ENCODE measurements at places on chromosomes 7 and 10. TPM values are rescaled to one million over a fixed set of nuclear protein-coding genes. Genes with fewer than 3 reads are reported as not detected.

- no peak for DNase-seq
Observed at GRCh38 chr10:24306507-24306875, 97.6 kb downstream of the KIAA1217 start.

DNA sequence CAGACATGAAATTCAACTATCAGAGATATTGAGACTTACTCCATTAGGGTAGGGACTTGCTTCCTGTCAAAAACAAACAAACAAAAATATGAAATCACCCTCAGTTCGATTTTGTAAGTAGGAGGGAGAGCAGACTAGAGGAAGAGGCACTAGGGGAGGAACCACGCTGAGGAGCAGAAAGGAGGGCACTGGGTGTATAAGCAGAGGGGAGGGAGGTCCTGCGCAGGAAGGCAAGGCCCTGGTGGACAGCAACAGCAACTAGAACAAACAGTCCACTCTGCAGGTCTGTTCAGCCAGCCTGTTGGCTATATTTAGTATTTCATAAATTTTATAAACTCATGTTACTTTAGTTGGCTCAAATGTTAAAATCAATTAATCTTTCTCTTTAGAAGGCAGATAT lies 937.1 kb upstream of the C7orf33 start:
- no peak for DNase-seq

GRCh38 chr7:37769726-37770125 lies 78.7 kb upstream of the NME8 start:
- DNase-seq, result no peak

- no peak for DNase-seq
Observed at GRCh38 chr7:18126281-18126680, 98.6 kb upstream of the PRPS1L1 start.

GRCh38 chr10:5975641-5976473 lies 1.5 kb downstream of the IL15RA start:
- DNase-seq, result peak; percentile 61

DNA sequence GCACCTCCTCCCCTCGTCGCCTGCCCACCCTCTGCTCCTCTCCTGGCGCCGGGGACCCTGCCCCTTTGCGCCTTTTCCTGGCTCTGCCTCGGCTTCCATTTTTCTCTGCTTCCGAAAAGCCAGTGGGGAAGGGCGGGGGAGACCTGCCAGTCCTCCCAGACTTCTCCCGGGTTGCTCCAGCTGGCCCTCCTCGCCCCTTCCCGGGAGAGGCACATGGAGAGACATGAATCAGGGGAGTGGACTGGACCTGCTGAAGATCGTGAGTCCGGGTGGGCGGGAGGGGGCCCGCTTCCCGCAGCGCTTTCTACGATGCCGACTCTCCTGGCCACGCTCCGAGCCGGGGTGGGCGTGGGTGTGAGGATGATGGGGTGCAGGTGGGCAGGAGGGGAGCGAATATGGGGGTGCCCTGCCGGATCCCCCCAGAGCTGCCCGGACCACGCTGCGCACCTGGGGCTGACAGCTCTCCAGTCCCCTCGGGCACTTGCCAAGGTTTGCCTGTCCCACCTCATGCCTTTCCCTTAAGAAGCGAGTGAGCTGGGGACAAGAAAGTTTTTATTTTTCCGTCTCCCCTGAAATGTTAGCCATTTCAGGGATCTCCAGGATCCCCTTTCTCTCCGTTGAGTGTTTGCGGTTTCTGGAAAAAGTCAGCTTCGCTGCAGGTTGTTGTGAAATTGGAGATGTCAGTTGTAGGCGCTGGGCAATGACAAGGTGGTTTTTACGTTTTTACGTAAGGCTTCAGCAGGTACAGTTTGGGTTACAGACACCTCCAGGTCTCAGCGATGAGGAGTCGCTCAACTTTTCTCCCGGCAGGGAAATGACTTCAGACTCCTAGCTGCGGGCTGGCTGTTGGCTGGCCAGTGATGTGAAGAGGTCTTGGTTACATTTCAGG lies 977 bp downstream of the CACNB2 start:
- DNase-seq, result no peak

GRCh38 chr10:89888321-89889070 lies 187.1 kb downstream of the KIF20B start:
- no peak for DNase-seq

DNA sequence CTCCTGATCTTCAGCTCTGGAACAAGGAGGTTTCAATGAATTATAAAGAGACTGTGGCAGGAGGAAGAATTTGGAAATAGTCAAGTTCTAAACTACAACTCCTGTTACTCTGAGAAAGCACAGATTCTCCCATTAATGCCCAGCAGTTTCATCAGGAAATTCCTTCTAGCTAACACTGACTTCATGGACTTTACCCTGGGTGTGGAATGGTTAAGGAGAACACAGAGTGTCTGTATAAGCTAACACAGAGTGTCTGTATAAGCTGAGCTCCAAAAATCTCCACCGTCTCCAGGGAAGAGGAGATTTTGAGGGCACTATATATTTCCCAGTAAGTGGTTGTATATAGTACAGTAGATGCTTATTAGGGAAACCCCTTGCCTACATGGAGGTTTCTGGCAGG lies 675.5 kb downstream of the XPNPEP1 start:
- DNase-seq, result no peak

DNA sequence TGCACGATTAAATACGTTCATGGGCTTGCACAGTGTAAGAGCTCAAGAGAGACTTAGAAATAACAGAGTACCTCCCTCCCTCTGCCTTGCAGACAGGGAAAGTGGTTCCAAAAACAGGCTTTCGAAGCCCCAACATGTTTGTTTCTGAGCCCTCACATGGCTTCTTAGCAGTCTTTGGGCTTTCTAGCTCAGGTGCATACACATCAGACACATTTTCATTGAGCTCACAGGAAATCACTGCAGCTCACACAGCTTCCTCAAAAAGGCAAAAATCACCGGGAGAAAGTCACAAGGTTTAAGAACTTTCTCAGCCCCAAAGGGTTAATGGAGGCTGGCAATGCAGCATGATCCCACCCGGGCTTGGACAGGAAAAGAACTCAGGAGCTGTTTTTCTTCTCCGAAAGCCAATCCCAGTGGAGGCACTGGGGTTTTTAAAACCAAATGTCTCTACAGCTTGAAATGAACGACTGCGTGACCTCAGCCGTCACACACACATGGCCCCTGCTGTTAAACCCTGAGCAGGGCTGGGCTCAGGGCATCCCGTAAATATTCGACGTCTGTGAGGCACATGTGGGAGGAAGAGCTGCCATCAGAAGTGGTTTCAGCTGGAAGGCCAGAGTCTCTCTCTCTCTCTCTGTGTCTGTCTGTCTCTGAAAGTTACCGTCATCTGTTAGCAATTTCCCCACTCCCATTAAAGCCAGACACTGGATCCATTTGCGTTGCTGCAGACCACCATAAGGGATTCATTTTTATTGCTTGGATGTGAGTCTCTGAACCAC lies 69.7 kb downstream of the CALML3 start:
- peak; percentile 80 for DNase-seq

DNA sequence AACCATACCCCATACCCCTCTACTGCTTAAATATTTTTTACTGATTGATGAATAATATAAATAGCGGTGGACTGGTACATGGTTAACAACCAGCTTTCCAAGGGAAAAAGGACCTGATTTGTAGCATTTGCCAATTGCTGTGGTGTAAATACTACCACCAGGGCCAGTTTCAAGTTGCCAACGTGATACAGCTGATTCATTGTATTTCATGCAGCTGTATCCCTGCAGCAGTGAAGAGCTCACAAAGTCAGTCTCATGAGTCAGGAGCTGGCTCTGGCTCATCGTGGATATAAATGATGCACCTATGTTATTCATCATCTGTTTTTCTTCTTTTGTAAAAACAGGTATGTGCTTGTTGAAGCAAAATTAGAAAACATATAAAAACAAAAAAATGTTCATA lies 15.2 kb downstream of the CALML5 start:
- DNase-seq, result no peak

- DNase-seq, result peak; percentile 65
Observed at GRCh38 chr10:113292086-113292485, 260.8 kb upstream of the HABP2 start.

DNA sequence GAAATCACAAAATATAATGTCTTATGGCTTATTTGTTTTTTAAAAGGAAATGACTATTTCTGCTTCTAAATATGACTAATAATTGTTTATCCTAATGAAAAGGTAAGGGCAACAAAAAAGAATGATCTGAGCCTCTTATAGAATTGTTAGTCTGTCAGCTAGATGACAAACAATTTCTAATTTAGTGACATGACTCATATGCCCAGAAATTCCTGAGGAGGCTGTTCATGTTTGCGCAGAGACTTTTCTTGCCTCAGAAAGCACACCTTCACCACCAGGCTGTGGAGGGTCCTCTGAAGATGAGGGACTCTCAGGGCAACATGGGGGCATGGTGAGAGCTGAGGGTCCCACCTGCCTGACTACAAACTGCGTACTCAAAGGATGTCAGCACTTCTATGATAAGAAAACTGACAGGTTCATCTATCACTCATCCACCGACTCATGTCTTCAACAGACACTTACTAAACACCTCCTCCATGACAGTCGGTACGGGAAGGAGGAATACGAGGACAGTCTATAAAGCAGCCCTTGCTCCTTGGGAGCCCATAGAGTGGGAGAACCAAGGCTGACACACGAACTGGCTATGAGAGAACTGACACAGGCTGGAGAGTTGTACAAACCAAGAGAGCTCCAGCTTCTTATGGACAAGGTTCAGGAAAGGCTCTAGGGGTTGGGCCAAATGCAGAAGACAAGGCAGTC lies 102.0 kb downstream of the PKD1L1 start:
- peak; percentile 47 for DNase-seq

DNA sequence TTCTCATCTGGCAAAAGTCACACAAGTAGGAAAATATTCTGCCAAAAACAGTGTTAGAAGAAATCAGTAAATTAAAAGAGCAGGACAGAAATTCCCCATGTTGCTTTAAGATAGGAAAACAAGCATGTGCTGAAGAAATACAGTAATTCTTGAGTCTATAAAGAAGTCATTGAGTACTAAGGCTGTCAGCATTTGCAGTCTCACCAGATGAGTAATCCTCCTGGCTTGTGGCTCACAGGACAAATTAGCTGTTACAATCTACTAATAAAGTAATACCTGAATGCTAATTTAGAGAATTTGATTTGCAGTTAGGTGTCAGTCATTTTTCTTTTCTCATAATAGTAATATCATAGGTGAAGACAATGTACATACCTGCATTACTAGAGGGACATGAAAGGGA lies 1158.9 kb upstream of the CELF2 start:
- DNase-seq, result no peak

GRCh38 chr7:147569116-147569913 lies 1021.3 kb upstream of the C7orf33 start:
- no peak for DNase-seq

- DNase-seq, result no peak
Observed at GRCh38 chr10:75254739-75255138, 19.0 kb upstream of the COMTD1 start.

DNA sequence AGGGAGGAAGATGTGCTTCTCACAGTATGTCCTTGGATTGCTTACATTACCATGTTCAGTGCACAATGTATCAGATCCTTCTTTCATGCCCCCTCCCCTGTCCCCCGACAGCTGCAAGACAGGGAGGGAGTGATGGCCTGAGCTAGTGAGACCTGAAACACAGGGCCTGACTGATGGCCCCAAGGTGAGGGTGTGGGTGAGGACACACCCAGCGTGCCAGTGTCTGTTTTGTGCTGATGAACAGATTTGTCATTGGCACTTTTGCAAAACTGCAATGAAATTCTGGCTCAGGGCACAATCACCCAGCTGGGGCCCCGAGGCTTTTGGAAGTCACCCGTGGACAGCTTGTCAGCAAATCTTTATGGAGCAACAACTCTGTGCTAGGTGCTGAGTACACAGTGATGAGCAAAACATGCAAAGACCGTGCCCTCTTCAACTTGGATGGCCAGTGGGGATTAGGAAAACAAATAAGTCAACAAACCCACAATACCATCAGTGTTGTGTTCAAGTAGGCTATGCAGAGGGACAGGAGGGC lies 59.4 kb upstream of the EMX2 start:
- DNase-seq, result no peak

DNA sequence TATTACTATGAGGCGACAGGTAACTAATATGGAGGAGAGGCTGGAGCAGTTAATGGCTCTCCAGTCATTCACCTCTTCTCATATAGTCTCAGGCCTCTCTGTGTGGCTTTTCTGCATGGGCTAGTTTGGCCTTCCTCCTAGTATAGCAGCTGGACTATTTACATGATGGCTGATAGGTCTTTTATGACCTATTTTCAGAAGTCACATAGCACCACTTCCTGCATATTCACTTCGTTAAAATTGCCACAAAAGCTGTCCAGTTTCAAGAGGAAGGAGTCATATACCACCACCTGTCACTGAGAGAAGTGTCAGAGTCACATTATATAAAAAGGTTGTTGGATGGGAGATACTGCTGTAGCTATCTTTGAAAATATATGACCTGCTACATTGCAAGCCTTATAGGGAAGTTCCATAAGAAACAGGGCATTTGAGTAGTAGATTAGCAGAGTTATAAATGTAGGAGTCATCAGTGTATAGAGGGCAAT lies 8.0 kb upstream of the DMTF1 start:
- DNase-seq, result no peak

DNA sequence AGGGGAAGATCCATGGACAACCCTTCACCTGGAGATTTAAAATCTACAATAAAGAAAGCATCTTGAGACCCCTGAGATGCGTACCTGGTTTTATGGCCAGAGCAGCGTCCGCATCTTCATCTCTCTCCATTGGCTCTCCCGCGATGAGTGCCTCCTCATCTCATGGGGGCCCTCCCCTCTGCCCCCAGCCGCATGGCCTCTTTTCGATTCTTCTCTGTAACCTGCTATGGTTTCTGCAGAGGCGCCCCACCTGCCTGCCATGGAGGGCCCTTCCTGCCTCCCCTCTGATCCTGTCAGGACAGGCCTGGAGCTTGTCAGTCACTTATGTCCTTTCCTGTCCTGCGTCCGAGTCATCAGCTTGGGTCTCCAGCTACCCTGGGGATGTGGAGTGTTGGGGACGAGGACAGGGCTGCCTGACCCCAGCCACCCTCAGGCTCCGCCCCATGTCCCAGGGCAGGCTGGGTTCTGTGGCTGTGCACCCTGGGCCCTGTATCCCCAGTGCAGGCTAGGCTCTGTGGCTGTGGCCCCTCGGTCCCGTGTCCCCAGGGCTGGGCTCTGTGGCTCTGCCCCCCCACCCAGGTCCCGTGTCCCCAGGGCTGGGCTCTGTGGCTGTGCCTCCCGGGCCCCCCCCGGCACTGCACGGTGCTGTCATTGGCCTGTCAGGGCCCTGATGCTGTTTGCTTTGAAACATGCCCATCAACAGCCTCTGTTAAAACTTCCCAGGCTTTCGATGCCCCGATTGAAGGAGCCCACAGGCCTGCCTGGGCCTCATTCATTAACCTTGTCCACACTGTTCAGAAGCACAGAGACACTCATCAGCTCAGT lies 99.8 kb downstream of the WDR37 start:
- no peak for DNase-seq

- DNase-seq, result peak; percentile 19
Observed at GRCh38 chr7:111796671-111797070, 234.4 kb upstream of the IMMP2L start.

- DNase-seq, result peak; percentile 72
Observed at GRCh38 chr7:135147341-135147898, 452 bp upstream of the TMEM140 start.

GRCh38 chr10:97991871-97992270 lies 38.5 kb downstream of the CRTAC1 start:
- DNase-seq, result peak; percentile 37

SLC39A12 gene
- not detected for total RNA-seq

MUC12 gene
- total RNA-seq, result not detected

KIAA1217 gene
- total RNA-seq, result 2.6 TPM

PPIA gene
- total RNA-seq, result 2,028 TPM

NODAL gene
- total RNA-seq, result not detected

C10orf71 gene
- total RNA-seq, result not detected

DOCK4 gene
- total RNA-seq, result 43.6 TPM

SYT15B gene
- not detected for total RNA-seq

TMEM213 gene
- not detected for total RNA-seq

GCK gene
- total RNA-seq, result 0.43 TPM

NUPR2 gene
- total RNA-seq, result not detected

OPN4 gene
- not detected for total RNA-seq

HBP1 gene
- total RNA-seq, result 53.1 TPM
